HT-29 (cell line): ENCODE measurements at places on chromosomes 16 and 17. TPM values are rescaled to one million over a fixed set of nuclear protein-coding genes. Genes with fewer than 3 reads are reported as not detected.

Gene KCNG4
- total RNA-seq = not detected in 2 replicates

DNA sequence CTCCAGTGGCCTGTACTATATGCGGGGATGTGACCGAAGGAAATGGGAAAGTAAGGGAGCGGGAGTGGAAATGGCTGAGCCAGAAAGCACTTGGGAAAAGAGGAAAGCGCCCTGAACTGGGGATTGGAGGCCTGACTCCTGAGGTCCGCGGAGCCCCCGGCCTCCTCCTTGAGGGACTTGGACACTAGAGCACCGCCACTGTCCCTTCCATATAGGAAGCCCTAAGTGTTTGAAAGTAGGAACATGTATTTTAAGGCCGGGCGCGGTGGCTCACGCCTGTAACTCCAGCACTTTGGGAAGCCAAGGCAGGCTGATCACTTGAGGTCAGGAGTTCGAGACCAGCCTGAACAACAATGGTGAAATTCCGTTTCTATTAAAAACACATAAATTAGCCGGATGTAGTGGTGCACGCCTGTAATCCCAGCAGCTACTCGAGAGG lies 530 bp upstream of the ZDHHC7 start:
- no peak for DNase-seq

GRCh38 chr17:41446806-41447205 lies 6.0 kb upstream of the KRT38 start:
- DNase-seq = no peak

Gene BEAN1
- 0.26 TPM in 1 of 2 replicates, not detected in the other for total RNA-seq

Gene MYH2
- not detected in 2 replicates for total RNA-seq

DNA sequence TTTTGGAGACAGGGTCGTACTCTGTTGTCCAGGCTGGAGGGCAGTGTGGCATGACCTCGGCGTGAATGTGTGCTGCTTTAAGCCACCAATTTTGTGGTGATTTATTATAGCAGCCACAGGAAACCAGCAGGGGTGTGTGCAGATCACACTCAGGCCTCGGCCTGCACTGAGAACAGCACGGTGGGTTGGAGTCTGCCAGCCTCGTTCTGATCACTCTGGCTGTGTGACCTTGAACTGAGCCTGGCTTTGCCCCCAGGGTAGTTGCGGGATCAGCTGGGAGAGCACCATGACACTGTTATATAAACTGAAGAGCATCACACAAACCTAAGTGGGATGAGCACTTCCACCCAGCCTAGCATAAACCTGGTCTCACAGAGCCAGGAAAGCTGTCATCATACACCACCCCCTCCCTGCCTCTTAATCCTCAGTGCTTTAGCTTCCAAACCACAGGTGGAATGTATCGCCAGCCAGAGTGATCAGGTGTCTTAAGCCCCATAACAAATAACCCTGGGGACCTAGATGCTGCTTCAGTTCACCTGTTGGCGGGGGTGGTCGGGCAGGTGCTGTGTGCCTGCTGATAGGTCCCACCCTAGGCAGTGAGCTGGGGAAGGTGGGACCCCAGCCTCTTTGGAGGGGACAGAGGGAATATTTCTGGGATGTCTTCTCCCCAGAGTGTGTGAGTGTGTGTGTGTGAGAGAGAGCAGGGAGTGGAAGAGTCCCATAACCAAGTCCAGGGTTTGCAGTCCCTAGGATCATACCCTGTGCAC lies 28.6 kb upstream of the NDRG4 start:
- DNase-seq = no peak

DNA sequence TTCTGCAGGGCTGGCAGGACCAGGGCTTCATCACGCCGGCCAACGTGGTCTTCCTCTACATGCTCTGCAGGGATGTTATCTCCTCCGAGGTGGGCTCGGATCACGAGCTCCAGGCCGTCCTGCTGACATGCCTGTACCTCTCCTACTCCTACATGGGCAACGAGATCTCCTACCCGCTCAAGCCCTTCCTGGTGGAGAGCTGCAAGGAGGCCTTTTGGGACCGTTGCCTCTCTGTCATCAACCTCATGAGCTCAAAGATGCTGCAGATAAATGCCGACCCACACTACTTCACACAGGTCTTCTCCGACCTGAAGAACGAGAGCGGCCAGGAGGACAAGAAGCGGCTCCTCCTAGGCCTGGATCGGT lies 1.4 kb downstream of the CDK5R1 start:
- DNase-seq = no peak

- DNase-seq = no peak
Measured at GRCh38 chr17:69972251-69972650, 102.8 kb upstream of the KCNJ16 start.

Gene TMEM98
- 0.03 TPM in 1 of 2 replicates, not detected in the other for total RNA-seq

Gene CEP295NL
- 0.05 and 2.1 TPM in 2 replicates for total RNA-seq

GRCh38 chr17:29107933-29108822 lies 65.2 kb downstream of the PIPOX start:
- DNase-seq = peak; percentile 78
